ENCODE measurements at places on chromosomes 1 and 21. TPM values are rescaled to one million over a fixed set of nuclear protein-coding genes. Genes with fewer than 3 reads are reported as not detected.

Gene APCS
- total RNA-seq = not detected

Gene OR6N1
- total RNA-seq = not detected

GRCh38 chr21:36321325-36322082 lies 1.5 kb downstream of the MORC3 start:
- DNase-seq = no peak

DNA sequence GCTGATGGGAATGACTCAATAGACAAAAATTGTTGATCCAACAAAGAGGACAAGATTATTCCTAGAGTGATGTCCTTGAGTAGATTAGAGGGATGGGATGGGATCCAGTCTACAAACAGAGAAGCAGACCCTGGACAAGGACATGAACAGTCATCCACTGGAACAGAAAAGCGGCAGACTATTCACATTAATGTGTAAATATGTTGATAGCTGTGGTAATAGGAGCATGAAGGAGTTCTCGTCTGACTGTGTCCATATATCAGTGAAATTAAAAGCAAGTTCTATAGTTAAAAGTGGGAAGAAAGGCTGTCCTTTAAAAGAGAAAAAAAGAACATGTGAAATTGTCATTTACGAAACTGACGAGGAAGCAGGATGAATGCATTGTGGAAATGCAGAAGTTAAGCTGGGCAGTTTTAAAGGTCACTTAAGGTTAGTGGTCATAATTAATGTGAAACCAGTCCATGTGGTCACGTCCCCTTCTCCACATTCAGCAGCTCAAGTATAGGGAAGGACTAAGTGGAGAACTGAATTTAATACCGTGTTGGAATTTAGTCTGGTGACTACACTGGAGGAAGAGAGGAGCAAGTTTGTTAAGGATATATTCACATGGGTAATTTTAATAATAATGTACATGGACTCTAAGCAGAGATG lies 62.1 kb downstream of the PIK3R3 start:
- DNase-seq = no peak

DNA sequence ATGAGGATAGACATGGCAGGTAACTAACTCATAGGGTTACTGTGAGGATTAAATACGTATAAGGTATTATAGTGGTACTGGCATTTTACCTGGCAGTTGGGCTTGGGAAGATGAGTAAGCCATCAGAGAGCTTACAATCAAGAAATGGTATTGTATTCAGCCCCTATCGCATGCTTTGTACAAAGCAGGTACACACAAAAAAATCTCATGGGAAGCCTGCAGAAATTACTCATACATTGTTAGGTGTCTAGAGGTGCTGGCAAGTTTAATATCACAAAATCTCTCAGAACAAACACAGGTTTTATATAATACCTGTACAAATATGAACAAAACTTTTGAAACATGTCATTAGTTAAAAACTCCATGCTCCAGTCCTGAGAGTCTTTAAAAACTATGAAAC lies 71.8 kb upstream of the CNN3 start:
- no peak for DNase-seq

- no peak for DNase-seq
Observed at GRCh38 chr1:80657044-80657643, 1143.6 kb upstream of the ADGRL2 start.

Gene FAM78B
- 0.90 TPM for total RNA-seq

Gene KCNA2
- 2.4 TPM for total RNA-seq

Gene TFAP2E
- 1.9 TPM for total RNA-seq

GRCh38 chr1:17620448-17620847 lies 81.0 kb downstream of the ARHGEF10L start:
- no peak for DNase-seq

DNA sequence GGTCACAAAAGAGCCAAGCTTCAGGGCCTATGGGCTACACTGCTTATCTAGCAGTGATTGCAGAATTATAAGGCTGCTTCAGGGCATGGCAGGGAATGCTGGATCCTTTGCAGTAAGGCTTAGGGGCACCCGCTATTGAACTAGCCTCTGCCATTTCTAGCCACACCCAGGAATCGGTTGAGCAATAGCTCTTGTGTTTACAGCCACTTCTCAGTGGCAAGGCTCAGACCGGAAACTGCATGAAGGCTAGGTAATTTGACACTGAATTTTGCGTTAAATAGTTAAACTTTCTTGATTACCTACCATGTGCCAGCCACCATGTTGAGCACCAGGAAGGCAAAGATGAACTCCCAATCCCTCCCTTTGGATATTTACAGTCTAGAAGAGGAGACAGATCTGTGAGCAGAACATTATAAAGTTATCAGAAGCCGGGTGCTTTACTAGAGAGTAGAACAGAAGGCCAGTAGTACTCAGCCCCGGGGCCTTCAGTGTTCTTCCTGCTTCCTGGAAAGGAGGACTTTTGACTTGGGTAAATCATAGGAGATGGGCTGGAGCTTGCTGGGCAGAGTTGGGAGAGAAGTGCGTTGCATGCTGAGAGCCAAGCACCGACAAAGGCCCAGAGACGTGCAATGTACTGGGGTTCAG lies 98.6 kb upstream of the LPGAT1 start:
- DNase-seq = no peak

DNA sequence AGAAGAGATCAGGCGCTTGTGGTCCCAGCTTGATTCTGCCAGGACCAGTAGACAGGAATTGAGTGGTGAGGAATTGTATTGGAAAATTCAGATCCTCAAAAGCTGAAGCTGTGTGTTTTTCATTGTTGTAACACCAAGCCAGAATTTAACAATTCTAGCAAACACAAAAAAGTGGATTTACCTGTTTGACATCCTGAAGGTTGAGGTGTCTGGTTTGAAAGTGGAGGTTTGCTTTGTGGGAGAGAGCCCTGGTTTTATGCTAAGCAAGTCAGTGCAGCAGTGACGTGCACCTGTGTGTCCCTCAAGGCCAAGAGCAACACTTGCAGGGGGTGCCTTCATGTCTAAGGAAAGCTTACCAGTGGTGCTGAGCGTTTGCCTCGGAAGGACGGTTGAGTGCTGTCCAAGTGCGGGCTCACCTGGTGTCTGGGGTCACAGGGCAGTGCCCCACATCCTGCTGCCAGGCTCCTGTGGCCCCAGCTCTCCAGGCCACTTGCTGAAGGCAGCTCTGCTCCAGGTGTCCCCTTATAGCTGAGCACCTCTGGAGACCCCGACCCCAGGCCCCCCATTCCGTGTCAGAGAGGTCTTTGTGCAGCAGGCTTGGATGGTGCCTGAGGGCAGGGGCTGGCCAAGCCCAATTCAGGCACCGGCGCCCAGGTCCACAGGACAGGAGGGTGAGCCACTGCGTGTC lies 27.7 kb downstream of the PCNT start:
- no peak for DNase-seq

Gene CNKSR1
- 5.0 TPM for total RNA-seq

Gene RAD54L
- 34.9 TPM for total RNA-seq

Gene S100A9
- not detected for total RNA-seq

Gene LCE2A
- not detected for total RNA-seq

Data from activated T-cell treated with anti-CD3 and anti-CD28 coated beads, Interleukin-2, amount 50 U/mL, for 72 hours (primary cell).